GM12864 (cell line): ENCODE measurements at places on chromosomes 1 and 21.

DNA sequence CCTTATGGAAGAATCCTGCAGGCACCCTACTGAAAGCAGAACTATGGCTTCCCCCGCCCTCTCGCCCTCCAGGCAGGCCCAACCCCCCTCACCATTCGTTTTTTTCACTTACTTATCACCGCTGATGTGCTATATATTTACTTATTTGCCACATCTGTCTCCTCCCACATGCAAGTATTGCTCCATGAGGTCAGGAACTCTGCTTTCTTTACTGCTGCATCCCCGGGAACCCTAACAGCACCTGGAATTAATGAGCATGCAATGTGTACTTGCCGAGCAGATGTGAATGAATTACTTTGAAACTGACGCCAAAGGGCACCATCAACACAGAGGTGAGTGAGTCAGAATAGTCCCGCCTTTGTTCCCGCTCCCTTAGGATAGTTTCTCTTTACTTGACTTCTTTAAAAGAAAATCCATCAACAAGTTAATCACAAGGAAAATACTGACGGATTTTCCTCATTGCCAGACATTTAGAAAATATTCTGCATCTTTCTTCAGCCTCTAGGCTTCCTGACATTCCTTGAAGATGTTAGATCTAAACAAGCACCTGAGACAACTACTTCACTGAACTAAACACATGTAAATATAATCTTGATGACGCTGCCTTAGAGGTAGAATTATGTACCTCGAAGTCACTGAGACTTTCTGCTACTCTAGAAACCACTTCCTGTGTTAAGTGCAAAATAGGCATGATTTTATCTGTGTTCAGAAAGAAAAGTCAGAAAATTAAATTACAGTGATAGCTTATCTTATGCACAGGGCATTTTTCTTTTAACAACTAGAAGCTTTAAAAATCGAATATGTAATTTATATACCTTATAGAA lies 17.5 kb upstream of the RAB4A start:
- DNase-seq: no peak

- DNase-seq: no peak
These were observed 106.6 kb downstream of the OMA1 start for GRCh38 chr1:58439946-58440345.

- no peak for DNase-seq
These were observed 2.0 kb downstream of the UBE2Q1 start for GRCh38 chr1:154556422-154556821.

DNA sequence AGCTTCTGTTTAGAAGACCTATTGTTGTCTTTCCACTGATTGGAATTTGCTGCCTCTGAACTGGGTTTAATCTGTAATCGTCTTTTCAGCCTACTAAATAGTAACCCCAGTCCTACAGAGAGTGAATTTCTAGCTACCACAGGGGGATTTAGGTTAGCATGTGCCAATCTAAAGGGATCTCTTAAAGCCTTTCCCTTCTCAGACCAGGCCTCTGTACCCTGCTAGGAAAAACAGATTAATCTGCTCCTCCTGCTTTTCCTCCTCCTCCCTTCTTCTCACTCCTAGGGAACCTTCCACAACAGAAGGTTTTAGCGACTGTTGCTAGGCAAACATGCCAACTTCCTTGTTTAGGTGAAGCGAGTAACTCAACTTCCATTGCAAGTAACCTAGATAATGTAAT lies 1.3 kb upstream of the RC3H1 start:
- DNase-seq: no peak

GRCh38 chr1:169809370-169810095 lies 14.8 kb upstream of the METTL18 start:
- no peak for DNase-seq

GRCh38 chr21:45250914-45251634 lies 36.6 kb downstream of the POFUT2 start:
- DNase-seq: no peak

GRCh38 chr1:214623430-214623829 lies 20.4 kb downstream of the CENPF start:
- no peak for DNase-seq
